ENCODE measurements at places on chromosomes 6 and 20.
A peak's percentile ranks its signal among the peaks of the same experiment; 100 is the strongest.

GRCh38 chr6:142334294-142334693 is 32.5 kb downstream of the ADGRG6 start:
- DNase-seq, result no peak
- H3K27ac ChIP-seq, result no peak overlapping the region
- H3K36me3 ChIP-seq, result no peaks in the 10 kb centered on the region
- H3K4me3 ChIP-seq, result no peak overlapping the region
- H3K4me1 ChIP-seq, result no peaks in the 10 kb centered on the region
- no peaks in the 10 kb centered on the region for H3K27me3 ChIP-seq

DNA sequence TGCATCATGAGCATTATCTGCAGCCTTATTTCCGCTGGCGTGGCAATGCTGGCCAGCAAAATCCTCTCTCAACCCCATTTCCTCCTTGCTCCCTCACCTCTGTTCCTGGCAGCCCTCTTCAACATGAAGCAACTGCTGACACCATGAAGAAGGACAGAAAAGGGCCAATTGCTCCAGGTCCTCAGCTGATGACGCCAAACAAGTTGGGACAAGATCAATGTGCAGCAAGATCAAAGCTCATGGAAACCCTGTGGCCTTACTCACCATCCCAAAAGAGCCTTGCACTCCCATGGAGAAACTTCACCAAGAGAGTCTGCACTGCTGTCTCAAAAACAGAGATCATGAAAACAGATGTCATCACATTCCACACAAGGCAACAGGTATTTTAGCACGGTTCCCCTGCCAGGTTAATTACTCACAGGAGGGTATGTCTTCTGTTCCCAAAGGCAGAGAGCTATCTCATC is 7.4 kb downstream of the GFOD1 start:
- H3K27me3 ChIP-seq, result no peaks in the 10 kb centered on the region
- DNase-seq, result no peak
- H3K4me3 ChIP-seq, result no peak overlapping the region
- H3K27ac ChIP-seq, result no peak overlapping the region

DNA sequence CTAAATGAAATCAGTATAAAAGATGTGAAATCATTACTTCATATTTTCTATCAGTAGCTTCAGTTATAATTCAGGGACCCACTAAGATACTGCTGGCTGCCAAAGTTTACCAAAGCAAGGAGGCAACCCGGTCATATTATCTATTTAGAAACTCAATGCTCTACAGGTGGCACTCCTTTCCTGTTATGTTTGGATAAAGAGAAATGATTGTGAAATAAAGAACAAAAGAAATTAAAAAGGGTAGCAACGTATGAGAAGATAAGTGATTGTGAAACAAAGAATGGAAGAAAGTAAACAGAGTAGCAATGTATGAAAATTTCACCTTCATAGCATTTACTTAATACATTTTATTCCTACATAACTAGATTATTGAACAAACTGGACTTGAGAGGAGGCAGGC is 45.2 kb downstream of the RSPH3 start:
- no peaks in the 10 kb centered on the region for H3K27me3 ChIP-seq
- H3K27ac ChIP-seq, result no peak overlapping the region
- peaks cover 2% of the 10 kb centered on the region for H3K36me3 ChIP-seq

DNA sequence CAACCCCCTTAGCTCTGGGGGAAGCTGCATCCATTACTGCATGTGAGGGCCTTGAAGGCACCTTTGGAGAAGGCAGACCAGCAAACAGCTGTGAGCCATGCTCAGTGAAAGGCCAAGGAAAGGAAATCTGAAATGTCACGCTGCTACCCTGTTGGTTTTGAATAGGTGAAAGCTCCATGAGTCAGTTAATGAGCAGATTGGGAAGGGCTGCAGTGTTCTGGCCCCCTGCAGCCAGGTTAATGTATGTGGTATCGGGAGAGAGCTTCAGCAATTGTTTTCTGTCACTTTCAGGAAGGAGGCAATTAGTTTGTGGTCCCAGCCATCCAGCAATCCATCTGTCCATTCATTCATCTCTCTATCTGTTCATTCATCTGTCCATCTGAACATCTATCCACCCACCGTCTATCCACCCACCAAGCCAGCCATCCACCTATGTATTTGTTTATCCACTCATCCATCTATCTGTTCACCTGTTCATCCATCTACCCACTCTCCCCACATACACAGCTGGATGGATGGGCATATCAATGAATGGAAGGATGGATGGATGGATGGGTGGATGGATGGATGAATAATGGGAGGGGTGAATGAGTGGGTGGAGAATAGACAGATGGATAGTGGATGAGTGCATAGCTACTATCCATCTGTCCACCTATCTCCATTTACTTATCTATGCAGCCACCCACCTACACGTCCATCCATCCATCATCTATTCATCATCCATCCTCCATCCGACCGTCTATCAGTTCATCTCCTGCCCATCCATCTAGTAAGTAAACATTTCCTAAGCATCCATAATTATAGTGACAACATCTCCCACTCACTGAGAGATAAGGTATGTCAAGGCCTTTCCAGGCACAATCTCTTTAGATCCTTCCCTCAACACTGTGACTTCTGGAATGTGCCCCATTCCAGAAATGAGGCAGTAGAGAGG is 16.0 kb downstream of the PCK1 start:
- H3K36me3 ChIP-seq, result no peaks in the 10 kb centered on the region
- DNase-seq, result no peak
- no peaks in the 10 kb centered on the region for H3K4me1 ChIP-seq
- H3K27me3 ChIP-seq, result peaks cover 97% of the 10 kb centered on the region
- no peak overlapping the region for H3K4me3 ChIP-seq
- H3K27ac ChIP-seq, result no peak overlapping the region

DNA sequence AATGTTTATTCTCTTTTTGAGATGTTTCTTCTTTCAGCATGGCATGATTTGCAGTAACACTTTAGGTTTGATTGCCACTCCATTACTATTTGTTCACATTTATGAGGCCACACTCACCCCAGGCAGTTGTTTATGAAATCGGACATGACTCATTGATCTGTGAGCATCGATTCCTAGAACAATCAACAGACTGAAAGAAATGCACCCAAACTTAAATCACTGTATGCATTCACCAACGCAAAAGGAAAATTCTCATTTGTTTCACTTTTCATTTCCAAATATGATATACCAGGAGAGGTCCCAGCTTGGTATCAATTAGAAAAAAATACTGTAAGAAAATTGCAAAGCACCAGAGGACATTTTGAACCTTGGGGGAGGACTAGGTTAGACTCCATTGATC is 5.4 kb upstream of the GJA10 start:
- H3K4me1 ChIP-seq, result no peaks in the 10 kb centered on the region
- no peak overlapping the region for H3K27ac ChIP-seq
- peak; percentile 6 for DNase-seq
- peaks cover 7% of the 10 kb centered on the region for H3K27me3 ChIP-seq

- no peaks in the 10 kb centered on the region for H3K27me3 ChIP-seq
- DNase-seq, result no peak
- no peaks in the 10 kb centered on the region for H3K36me3 ChIP-seq
- no peak overlapping the region for H3K27ac ChIP-seq
- peaks cover 1% of the 10 kb centered on the region for H3K4me1 ChIP-seq
Measured at GRCh38 chr6:125018136-125018535, 55.9 kb downstream of the RNF217 start.

DNA sequence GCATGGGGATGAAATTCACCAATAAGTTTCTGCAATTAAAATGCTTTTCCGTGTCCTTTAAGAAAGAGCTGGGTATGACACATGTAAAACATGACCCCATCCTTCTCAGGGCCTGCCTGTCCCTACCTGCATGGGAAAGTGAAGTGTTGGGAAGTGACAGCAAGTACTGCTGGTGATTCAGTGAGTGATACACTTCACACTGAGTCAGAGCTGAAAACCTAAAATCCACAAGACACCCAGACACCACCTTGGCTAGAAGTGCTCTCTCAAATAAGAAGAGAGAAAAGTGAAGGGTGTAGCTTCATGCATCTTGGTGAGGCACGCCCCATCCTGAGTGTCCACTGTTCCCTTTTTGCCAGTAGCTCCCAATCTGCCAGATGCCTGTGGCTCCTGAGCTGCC is 3.3 kb downstream of the RAB22A start:
- no peaks in the 10 kb centered on the region for H3K27me3 ChIP-seq
- DNase-seq, result no peak
- peaks cover 6% of the 10 kb centered on the region for H3K4me1 ChIP-seq
- no peak overlapping the region for H3K27ac ChIP-seq

DNA sequence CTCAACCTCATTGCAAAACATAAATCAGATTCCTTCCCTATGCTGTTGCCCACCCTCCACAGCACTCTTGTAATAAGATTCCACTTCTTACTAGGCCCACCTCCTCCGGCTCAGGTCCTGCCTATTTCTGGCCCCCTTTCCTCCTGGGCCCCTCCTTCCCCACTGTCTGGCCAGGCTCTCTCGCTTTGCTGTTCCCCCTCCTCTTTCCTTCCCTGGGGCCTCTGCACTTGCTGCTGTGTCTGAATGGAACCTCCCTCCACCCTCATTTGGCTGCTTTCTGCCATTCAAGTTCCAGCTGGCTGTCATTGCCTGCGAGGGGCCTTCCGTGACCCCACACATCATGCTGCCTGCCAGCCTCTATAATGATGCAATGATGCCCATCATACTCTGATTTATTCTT is 38.9 kb downstream of the ARHGAP40 start:
- H3K4me1 ChIP-seq, result no peaks in the 10 kb centered on the region
- peaks cover 28% of the 10 kb centered on the region for H3K27me3 ChIP-seq
- H3K4me3 ChIP-seq, result no peak overlapping the region

- no peaks in the 10 kb centered on the region for H3K4me1 ChIP-seq
- no peak for DNase-seq
- H3K27ac ChIP-seq, result no peak overlapping the region
- H3K27me3 ChIP-seq, result no peaks in the 10 kb centered on the region
- no peak overlapping the region for H3K4me3 ChIP-seq
Measured at GRCh38 chr6:135479601-135480000, 17.9 kb downstream of the AHI1 start.

- H3K4me3 ChIP-seq, result peak overlapping the region; percentile 65
- peaks cover 1% of the 10 kb centered on the region for H3K4me1 ChIP-seq
Measured at GRCh38 chr6:141483598-141484061, 649.1 kb upstream of the GJE1 start.

DNA sequence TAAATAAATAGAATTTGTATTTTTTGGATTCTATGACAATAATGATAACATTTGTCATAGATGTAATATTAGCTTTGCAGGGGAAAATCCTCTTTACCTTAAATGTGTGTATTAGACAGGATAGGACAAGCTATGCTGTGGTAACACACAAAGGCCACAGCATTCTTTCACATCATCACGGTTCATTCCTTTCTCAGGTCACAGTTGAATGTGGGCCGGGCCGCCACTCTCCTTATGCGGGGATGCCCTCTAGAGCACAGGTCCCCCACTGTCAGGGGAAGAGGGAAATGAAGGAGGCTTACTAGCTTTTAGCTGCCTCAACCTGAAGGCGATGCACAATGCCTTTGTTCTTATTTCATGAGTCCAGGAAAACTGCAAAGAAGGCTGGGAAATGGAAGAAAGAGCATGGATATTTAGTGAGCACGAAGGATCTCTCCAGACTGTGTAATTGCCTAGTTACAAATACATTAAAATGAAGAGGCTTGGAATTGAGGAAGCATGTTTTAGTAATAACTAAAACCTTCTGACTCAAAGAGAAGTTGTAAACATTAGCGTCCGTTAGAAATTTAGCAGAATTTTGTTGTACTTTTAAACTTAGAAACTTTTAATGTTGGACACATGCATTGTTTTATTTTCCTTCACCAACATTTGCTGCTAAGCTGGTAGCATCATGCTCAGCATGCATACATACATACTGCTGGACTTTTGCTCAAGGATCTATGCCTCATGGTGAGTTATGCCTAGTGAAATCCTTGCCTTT is 248.9 kb upstream of the FOXQ1 start:
- no peaks in the 10 kb centered on the region for H3K36me3 ChIP-seq
- no peaks in the 10 kb centered on the region for H3K4me1 ChIP-seq
- H3K4me3 ChIP-seq, result no peak overlapping the region
- H3K27me3 ChIP-seq, result no peaks in the 10 kb centered on the region

GRCh38 chr20:64188091-64188490 is 23.8 kb downstream of the MYT1 start:
- H3K36me3 ChIP-seq, result no peaks in the 10 kb centered on the region
- peaks cover 43% of the 10 kb centered on the region for H3K27me3 ChIP-seq
- peaks cover 13% of the 10 kb centered on the region for H3K4me1 ChIP-seq
- H3K4me3 ChIP-seq, result no peak overlapping the region
- DNase-seq, result no peak
- H3K27ac ChIP-seq, result no peak overlapping the region

DNA sequence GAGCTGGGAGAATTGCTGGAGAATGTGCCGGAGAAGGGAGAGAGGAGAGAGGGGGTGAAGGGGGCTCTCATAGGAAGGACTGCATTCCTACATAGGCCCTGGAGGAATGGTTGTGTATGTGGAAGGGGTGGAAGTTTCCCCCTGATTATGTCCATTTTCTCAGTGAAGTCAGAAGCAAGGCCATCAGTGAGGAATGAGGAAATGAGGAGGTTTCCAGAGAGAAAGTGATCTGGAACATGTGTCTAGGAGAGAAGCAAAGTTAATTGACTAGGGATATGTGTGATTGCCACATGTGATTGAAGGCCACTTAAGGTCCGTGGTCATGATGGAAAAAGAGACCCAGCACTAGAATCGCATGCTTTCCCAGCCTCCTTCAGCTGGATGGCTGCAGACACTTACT is 42.3 kb downstream of the TBPL1 start:
- H3K4me3 ChIP-seq, result no peak overlapping the region
- no peak for DNase-seq
- no peaks in the 10 kb centered on the region for H3K4me1 ChIP-seq
- no peaks in the 10 kb centered on the region for H3K36me3 ChIP-seq
- no peak overlapping the region for H3K27ac ChIP-seq

DNA sequence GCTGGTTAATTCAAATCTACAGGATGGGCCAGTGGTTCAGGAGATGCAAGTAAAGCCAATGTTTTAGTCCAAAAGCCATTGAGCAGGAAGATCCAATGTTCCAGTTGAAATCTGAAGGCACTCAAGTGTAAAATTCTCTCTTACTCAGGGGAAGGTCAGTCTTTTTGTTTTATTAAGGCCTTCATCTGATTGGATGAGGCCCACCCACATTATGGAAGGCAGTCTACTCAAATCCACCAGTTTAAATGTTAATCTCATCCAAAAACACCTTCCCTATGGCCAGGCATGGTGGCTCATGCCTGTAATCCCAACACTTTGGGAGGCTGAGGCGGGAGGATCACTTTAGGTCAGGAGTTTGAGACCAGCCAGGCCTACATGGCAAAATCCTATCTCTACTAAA is 31.3 kb upstream of the BEND6 start:
- no peak for DNase-seq
- no peak overlapping the region for H3K27ac ChIP-seq
- no peak overlapping the region for H3K4me3 ChIP-seq
- H3K27me3 ChIP-seq, result no peaks in the 10 kb centered on the region
- peaks cover 9% of the 10 kb centered on the region for H3K36me3 ChIP-seq
- peaks cover 5% of the 10 kb centered on the region for H3K4me1 ChIP-seq

DNA sequence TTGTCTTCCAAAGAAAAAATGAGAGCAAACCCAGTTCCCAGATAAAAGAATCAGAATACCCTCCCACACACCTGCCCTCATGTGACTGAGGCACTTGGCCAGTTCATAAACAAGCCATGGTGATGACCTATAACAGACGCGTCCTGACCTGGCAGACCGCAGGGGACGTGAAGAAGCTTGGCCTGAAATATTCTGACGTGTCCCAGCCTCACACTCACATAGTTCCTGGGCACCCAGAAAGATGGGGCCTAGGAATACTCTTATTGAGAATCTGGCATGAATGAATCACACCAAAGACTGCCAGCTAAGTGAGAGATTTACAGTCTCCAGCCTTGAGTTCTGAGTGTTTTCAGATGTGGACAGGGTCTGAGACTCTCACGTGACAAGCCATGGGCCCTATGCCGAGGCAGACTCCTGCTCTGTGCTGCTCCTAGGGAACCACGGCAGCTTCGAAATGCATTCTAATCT is 17.2 kb upstream of the MAP3K4 start:
- no peaks in the 10 kb centered on the region for H3K27me3 ChIP-seq
- H3K36me3 ChIP-seq, result no peaks in the 10 kb centered on the region
- peak overlapping the region; percentile 38 for H3K4me3 ChIP-seq
- DNase-seq, result peak; percentile 90

GRCh38 chr20:25242231-25242630 is 5.7 kb upstream of the PYGB start:
- H3K4me1 ChIP-seq, result peaks cover 34% of the 10 kb centered on the region
- DNase-seq, result no peak
